ENCODE measurements at places on chromosomes 7 and 10. TPM values are rescaled to one million over a fixed set of nuclear protein-coding genes. Genes with fewer than 3 reads are reported as not detected.

DNA sequence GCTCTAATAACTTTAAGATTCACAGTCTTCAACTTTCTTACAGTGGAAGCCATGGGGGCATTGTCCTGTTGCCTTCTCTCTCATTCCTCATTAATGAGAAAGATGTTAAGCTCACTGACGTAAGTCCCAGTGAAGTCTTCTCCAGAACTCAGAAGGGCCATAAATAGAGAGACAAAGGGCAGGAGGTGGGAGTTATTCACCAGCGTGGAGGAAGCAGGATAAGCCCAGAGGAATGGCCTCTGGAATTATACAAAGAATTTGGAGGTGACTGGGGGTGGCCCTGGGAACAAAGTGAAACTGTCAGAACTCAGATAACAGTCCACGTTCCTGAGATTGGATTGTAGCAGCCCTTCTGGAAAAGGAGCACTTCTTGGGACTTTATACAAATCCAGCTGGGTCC lies 52.4 kb downstream of the SORBS1 start:
- DNase-seq = no peak

DNA sequence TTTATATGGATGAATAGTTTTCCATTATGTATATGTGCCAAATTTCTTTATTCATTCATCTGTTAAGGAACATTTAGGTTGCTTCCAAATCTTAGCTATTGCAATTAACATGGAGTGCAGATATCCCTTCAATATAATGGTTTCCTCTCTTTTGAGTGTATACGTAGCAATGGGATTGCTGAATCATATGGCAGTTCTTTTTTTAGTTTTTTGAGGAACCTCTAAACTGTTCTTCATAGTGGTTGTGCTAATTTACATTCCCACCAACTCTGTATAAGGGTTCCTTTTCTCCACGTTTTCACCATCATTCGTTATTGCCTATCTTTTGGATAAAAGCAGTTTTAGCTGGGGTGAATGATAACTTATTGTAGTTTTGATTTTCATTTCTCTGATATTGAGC lies 46.5 kb downstream of the FAS start:
- DNase-seq = no peak

DNA sequence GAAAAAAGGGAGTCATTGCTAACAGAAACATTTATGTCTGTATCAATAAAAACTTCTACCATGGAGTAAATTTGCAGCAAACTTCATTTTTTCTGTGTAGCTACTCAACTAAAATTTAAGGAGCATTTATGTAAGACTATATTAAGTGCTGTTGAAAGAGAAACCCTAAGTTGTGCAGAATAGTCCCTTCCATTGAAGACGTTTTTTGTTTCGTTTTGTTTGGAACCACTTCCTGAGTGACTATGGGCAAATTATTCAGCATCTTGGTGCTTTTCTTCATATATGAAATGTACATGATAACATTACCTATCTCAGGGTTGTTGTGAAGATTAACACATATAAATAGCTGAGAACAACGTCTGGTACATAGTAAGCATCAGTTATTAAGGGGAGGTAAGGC lies 24.3 kb downstream of the SEM1 start:
- DNase-seq = no peak

DNA sequence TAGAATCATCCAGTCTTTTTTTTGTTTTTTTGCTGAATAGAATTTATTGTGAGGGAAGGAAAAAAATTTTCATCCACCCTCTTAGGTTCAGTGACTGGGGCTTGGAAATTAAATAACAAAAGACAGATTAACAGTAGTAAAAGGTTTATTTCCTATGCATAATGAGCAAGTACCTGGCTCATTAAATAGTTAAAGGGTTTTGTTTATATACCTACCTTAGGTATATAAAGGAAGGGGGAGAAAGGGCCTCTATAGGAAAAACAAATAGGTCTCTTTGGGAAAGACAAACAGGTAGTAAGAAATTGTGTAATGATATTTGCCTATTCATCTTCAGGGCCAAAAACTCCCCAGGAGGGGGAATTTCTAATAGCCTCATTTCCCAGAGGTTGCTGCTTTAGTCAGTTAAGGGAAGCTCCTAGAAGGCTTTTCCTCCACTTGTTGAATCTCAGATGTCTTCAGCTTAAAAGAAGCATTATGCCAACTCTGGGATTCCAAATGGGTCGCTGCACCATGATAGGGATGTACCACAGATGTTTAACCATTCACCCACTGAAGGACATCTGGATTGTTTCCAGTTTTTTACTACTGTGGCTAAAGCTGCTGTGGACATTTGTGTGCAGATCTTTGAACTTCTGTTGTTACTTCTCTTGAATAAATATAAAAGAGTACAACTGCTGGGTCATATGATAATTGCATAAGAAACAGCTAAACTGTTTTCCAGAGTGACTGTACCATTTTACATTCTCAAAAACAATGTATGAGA lies 11.3 kb downstream of the ACADSB start:
- DNase-seq = no peak

- no peak for DNase-seq
Measured at GRCh38 chr7:152333134-152333533, 102.7 kb downstream of the KMT2C start.

DNA sequence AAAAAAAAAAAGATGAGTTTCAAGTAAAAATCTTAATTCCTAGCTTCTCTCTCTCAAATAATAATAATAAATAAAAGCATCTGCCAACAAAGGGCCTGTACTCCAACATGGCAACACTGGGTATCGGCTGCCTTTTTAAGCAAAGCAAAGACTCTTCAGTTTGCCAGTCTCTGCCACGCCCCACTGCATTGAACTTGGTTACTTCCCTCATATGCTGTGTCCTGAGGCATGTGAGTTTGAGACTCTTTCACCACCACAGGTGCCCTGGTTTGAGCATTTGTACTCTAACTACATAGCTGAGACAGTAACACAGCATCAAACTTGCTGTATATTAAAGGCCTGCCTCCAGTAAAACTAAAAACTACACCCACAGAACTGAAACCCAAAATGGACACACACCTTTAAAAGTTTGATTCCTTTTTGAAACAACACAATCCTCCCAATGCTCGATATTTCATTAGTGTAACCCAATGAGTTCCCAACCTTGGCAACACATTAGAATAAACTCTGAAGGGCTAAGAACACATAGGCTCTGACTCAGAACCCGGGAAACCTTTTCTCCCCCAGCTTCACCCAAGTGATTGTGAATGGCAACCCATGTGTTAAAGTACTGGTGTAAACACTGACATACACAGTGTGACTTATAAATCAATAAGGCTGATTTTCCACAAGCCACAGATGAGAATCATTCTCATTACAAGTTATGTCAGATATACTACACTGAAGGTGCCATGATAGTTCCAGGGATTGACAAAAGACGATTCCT lies 12.0 kb downstream of the JAZF1 start:
- DNase-seq = no peak

- DNase-seq = no peak
Measured at GRCh38 chr7:116328161-116328560, 117.8 kb downstream of the TES start.

- no peak for DNase-seq
Measured at GRCh38 chr7:36312064-36312914, 77.4 kb upstream of the ANLN start.

DNA sequence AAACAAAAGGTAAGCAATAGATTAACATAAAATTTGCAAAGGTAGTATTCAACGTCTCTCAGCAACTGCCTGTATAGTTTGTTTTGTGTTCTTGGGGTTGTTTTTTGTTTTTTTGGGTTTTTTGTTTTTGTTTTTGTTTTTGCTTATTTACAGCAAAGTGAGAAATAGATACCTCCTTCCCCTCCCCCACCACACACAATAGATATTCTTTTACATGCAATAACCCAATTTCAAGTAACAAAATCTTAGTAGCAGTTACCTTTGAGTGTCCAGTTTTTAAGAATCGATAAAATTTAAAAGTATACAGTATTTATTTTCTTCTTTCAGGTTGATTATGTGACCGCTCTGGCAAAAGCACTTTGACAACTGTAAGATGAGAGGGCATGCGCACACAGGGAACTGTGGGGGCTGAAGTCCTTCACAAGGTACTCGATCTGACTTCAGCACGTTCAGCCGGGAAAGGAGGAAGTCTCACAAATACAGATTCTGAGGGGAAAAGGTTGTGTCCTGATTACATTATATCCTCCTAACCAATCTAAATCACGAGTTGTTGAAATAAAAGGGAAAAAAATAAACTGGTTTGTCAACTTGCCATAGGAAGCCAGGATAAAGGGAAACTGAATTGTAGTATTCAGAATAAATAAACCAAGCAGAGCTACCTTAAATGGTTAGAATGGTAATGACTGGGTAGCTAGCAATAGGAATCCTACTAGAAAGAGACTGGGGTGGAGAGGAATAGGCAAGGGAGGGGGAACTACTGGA lies 47.8 kb downstream of the CPEB3 start:
- peak; percentile 69 for DNase-seq

GRCh38 chr10:57884407-57884806 lies 383.3 kb downstream of the IPMK start:
- DNase-seq = no peak

DNA sequence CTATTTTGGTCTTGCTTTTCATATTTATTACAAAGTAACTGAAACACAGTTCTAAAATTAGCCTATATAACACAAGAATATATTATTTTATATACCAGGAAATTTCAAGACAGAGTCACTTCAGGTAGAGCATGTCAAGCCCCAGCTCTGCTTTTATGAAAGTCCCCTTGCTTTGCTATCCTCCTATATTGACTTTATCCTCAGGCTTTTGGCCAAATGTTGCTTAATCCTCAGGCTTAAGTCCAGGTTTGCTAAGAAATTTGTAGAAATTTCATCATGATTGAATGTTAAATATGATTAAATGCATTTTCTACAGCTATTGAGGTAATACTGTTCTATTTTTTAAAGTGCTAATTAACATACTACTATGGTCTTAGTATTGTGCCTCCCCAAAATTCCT lies 227.6 kb downstream of the FZD1 start:
- DNase-seq = no peak

- no peak for DNase-seq
Measured at GRCh38 chr10:110413903-110414547, 83.7 kb upstream of the DUSP5 start.

- no peak for DNase-seq
Measured at GRCh38 chr10:109956454-109957091, 33.3 kb upstream of the XPNPEP1 start.

Gene CHN2
- total RNA-seq = 17.7 TPM

Gene TFPI2
- total RNA-seq = 1.3 TPM

Gene GFRA1
- 5.9 TPM for total RNA-seq
